Right atrium auricular region (tissue), 2 donors: ENCODE measurements at places on chromosomes 5 and 9.

GRCh38 chr9:134339183-134339806 is 13.0 kb downstream of the RXRA start:
- DNase-seq: no peak

DNA sequence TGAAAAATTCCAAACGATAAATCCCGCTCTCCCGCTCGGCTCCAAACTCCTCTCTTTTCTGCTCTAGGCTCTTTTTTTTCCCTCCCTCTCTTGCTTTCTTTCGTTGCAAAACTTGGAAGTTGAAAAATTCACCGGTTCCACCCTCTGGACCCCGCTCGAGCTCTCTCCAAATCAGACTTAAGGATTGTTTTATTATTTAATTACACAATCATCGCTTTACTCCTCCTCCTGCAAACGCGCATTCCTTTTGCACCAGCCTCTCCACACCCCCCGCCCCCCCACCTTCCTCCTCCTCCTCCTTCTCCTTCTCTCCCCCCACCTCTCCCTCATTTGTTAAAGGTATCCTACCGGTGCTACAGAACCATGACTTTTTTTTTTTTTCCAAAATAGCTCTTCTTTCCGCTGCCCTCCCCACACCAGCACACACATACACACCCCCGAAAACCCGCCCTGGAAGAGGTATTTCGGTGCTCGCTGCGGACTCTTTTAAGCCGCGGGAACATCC is 535 bp upstream of the NFIB start:
- DNase-seq: peak; percentile 84

DNA sequence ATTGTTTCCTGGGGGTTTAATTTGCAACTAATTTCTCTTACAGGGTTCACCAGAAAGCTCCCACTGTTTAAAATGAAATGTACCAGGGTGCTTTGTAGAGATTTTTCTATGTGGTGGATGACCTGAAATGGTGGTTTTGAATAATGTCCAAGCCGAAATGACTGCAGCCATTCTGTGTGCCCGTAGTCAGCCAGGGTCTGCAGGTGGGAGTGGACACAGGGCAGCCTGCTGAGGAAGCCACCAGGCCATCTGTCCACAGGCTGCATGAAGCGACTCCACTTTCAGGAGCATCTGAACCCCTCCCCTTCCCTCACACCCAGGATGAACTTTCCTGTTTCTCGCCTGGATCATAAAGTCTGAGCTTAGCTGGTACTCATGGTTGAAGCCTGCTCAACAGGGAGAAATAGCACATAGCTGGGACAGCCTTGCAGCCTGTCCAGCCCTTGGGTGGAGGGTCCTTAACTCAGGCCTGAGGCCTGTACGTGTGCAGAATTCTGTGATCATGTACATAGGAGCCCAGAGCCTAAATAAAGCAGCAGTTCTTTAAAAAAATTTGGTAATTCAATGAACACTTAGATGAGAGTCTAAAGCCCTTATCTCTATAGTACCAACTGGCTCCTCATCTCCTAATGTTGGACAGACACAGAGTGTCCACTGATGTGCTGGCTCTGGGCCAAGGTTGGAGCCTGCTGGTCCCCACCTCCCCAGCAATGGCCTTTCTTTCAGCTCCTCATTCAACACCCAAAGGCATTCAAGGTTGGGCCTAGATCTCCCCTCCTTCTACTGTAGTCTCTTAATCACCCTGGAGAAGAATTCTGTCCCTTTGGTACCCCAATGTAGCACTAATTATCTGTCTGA is 72.8 kb downstream of the SHB start:
- DNase-seq: no peak

DNA sequence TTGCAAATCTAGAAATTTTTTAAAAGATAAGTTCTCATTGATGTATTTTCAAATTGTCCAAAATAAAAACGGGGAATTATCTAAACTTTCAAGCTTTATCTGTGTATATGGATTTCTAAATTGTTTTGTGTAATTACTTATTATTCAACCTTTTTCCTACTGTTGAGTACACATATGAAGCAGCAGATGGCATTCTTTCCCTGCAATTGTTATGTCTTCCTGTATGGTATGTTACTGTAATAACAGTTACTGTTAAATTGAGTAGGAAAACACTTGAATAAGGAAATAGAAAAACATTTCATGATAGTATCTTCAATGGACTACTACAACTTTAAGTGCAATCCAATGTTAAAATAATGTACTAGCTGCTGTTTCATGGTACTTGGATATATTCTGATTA is 124.8 kb downstream of the RANBP17 start:
- no peak for DNase-seq

GRCh38 chr9:113950195-113951031 is 74.3 kb downstream of the ZNF618 start:
- DNase-seq: peak; percentile 32
